Stimulated activated CD4-positive, alpha-beta T cell treated with anti-CD3 and anti-CD28 coated beads, Interleukin-2, amount 100 ng/mL, for 24 hours (primary cell): ENCODE measurements at places on chromosomes 4 and X.

DNA sequence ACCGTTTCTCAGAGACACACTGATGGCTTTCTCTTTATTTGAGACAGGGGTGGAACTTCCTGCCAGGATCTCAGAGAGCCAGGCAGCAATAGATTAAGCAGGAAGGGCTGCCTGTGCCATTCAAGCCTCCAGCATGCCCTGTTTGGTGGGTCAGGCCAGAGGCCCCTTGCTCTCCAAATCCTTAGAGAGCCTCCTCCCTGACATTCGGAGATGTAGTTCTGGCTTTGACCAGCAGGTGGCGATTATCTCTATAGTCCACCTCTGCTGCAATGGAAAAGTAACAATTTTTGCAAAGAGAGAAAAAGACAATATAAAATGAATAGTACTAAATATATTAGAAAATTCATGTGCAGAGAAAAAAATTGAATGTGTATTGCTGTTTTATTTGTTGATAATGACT, 93.9 kb downstream of the NXF2B start:
- DNase-seq: peak; percentile 71

GRCh38 chr4:7335344-7336066, 99.2 kb downstream of the PSAPL1 start:
- DNase-seq: peak; percentile 57

GRCh38 chr4:56106180-56107147, 157.7 kb downstream of the CEP135 start:
- no peak for DNase-seq

- peak; percentile 21 for DNase-seq
Observed at GRCh38 chr4:83113429-83113786, 1.1 kb downstream of the PLAC8 start.

DNA sequence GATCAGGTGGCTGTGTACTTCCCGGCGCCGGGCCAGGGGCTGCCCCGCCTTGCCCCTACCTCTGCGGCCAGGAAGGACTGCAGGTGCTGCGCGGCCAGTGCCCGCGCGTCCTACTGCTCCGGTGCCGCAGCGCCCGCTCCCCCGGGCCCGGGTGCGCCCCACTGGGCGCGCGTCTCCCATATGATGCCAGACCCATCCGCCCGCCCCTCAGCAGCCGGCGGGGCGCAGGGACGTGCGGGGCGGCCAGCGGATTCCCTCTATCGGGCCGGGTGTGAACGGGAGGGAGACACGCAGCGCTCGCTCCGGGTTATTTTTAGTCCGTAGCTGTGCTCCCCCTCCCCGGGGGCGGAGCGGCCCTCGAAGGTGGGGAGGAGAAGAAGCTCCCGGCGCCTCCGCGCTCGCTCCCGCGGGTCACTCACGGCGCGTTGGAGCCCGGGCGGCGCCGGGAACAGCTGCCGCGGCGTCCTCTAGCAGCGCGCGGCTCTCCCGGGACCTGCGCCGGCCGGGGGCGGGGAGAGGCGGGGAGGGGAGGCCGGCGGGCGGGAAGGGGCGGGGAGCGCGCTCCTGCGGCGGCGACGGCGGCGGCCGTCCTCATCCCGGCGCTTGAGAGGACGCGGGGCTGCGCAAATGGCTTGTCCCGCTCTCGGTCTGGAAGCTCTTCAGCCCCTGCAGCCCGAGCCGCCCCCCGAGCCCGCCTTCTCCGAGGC, 103.6 kb downstream of the UCHL1 start:
- peak; percentile 32 for DNase-seq

- no peak for DNase-seq
Observed at GRCh38 chr4:139214039-139214534, 37.1 kb upstream of the ELF2 start.

DNA sequence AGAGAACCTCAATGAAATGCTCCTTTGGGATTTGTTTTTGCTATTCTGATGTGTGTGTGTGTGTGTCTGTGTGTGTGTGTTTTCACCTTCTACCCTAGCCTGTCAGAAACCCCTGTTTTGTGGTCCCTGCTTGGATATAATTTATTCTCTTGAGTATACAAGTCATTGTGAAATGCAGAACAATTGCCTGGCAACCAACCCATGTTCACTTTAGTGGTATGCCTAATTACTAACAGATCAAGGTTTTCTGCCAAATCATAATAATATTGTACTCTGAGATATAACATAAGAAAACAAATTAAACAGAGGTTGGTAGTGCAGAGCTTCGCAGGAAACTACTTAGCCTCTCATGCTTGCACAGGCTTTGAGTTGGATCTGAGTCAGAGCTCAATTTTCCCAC, 7.0 kb upstream of the TET2 start:
- no peak for DNase-seq

DNA sequence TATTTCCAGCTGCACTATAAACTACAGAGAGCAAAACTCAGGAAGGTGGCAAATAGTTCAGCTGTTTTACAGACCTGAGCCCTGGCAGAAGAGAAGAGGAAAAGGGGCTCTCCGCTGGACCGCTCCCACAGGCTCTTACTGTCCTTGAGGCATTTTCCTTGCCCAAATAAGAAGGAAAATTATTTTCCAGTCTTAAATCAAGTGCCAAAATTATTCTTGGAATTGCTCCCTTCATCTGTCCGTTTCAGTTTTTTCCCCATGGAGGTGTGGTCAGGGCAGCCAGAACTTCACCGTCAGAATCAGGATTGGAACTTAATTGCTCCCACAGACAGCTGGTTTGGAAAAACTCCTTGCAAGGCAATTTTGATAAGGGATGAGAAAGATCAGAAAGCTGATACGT, 35.2 kb upstream of the SPINK2 start:
- DNase-seq: no peak

GRCh38 chr4:76902233-76902890, 4.4 kb upstream of the SOWAHB start:
- no peak for DNase-seq

DNA sequence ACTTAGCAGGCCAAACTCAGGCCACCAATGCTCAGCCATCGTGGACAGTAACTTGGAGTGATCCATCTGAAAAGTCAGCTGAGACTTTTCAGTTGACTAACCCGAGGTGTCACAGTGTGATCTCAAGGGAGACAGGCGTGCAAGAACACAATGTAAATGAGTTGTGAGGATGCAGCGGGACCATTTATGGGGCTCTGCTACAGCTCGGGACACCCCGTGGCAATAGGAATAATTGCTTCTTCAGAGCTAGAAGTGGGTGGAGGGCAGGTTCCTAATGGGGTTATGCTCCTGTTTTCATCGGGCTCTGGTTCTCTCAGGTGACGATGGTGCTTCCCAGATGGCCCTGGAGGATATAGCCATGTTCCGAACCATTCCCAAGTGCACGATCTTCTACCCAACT, 27.3 kb downstream of the TKTL1 start:
- DNase-seq: no peak

DNA sequence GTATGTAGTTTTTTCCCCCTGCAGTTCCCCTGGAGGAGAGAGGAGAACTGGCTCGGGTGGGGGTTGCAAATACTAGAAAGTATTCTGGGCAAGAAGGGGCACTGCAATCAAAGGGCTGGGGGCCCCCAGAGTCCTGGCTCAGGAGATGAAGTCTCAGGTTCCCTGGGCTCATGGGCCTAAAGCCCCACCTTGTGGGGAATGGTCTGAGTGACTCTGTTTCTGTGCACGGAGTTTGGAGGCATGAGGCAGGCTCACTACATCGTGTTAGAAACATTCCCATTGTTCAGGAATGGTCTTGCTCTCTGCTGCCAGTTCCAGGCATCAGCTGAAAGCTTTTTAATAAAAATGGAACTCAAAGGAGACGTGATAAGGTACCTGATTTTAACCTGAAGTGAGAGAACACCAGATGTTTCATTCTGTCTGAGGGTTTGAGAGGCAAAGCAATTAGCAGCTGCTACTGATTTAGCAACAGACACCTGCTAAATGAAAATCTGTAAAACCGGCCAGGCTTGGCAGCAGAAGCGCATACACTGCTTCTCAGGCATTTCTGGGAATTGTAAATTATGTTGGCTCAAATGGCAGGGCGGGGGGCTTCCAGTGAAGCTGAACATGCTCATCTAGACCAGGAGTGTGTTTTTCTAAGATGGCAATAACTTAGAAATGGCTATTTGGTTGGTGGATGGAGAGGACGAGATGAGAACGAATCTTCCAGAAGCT, 122.7 kb downstream of the TMEM164 start:
- no peak for DNase-seq

- no peak for DNase-seq
Observed at GRCh38 chr4:3073158-3074077, 920 bp downstream of the HTT-AS start.

- DNase-seq: no peak
Observed at GRCh38 chr4:87882321-87882720, 49.6 kb downstream of the MEPE start.

DNA sequence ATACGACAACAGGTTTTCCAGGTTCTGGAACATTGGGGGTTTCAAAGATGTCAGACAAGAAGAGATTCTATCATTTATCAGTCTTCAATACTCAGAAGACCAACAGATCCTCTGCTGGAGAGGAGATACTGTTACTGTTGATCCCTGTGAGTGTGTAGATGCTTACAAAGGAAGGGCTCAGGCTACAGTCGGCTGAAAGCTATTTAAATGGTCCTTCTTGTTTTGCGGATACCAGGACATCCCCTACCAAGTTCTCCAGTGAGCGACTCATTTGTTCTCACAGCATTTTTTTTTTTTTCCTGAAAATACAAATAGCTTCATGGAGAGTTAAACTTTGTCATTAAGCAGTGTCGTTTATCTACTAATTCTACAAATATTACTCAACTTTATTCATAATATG, 201.6 kb downstream of the CAMK2D start:
- DNase-seq: no peak

DNA sequence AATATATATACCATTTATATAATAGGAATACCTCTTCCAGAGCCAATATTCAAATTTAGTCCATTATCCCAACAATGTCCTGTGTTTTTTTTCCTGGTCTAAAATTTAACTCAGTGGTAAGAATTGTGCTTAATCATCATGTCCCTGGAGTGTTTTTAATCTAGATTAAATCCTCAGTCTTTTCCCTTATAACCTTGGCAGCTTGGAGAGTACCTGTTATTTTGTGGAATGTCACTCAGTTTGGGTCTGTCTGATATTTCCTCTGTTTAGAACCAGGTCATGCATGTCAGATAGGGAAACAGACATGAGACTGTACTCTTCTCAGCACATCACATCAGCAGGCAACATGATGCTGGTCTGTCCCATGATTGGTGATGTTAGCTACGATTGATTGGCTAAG, 96.6 kb downstream of the HPGD start:
- DNase-seq: no peak

DNA sequence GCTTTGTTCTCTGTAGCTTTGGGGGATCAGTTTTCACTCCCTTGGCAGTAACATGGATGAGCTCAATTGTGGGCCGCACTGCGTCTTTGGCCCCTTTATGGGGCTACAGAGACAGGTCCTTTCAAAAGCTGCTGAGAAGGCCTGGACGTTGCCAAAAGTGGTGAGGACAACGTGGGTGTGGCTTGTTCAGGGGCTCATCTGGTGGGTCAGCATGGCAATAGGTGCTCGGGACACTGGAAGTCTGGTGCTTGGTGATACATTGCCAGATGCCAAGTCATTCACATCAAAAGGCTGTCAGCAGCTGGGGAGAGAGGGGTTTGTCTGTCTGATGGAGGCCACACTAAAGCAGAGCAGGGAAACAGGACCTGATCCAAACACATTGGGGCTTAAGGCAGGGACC, 149.8 kb upstream of the EOLA2 start:
- no peak for DNase-seq

DNA sequence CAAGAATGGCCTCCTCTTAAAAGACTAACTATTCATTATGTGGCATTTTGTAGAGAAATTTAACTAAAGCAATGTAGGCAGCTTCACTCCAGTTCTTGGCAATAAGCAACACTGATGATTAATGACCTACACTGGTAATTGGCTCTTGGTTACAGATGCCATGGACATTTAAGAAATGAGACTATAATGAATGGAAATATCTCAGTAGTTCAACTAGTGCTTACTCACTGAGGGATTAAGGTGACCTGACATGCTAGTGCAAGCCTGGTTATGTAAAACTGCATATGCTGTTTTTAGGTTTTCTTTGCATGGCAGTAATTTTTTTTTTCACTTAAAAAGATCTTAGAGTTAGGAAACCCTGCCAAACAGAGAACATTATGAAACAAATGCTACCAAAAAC, 152.7 kb upstream of the AADAT start:
- DNase-seq: no peak

DNA sequence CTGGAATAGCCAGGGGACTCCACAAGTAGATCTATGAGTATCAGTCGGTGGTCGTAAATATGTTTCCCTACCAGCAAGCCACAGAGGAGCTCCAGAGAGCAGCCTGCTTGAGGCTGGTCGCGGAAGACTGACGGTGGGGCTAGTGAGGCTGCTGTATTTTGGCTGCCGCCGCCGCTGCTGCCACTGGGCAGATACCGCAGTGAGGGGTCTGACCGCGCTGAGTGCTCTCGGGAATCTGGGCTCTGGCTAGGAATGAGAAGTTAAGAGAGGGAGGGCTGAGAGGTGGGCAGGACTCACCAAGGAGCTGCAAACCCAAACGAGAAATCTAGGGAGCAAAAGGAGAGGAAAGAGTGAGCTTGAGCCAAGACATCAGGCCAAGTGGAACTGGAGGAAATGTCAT, at the start of gene EXOC1L:
Gene EXOC1L (plus strand): TSS at position 157 of the 400 bp plus-strand sequence. CDS start 237 bp downstream, at position 394.
- DNase-seq: no peak

DNA sequence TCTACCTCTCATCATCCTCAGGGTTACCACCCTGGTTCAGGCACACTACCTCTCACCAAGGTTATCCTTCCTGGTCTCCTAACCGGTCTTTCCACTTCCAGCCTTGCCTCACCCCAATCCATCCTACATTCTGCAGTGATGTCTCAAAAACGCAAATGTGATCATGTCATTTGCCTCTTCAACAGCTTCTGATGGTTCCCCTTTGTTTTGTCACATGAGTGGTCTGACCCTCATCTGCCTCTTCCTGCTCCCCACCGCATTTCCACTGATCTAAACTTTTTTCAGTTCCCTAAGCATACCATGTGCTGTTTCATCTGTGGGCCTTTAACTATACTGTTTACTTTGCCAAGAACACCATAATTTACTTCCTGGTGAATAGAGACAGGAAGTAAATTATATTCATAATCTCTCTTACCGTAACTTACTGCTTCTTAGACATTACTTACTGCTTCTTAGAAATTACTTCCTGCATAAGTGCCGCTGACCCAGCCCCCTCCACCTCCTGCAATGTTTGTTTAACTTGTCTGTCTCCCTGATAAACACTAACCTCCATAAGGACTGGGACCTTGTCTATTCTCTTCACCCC, 27.1 kb upstream of the NSUN7 start:
- no peak for DNase-seq

DNA sequence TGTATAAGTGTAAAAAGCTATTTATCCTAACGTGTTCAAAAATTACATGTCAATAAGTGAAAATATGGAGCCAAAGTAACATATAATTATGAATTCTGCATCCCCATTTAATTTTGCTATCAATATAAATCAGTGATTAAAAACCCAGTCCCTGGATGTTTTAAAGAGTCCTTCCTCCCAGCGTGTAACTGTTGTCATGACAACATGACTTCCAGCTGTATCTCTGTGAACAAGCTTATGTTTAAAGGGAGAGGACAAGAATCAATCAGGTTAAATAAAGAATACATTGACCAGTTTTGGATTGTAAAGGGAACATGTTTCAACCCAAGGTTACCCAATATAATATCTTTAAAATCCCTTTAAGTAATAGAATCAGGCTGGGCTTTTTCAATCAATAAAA, 219.7 kb downstream of the NSUN7 start:
- no peak for DNase-seq

- DNase-seq: no peak
Observed at GRCh38 chr4:6011271-6011671, 7.0 kb downstream of the C4orf50 start.

- DNase-seq: no peak
Observed at GRCh38 chrX:63050225-63050624, 300.9 kb downstream of the SPIN4 start.

GRCh38 chr4:57443787-57444186, 333.6 kb upstream of the IGFBP7 start:
- DNase-seq: no peak

- no peak for DNase-seq
Observed at GRCh38 chr4:176641237-176641636, 151.5 kb downstream of the VEGFC start.
